Omental fat pad (tissue), 4 donors: ENCODE measurements at places on chromosomes 7 and 10.

- DNase-seq = no peak
Observed at GRCh38 chr7:79504607-79505389, 51.3 kb upstream of the MAGI2 start.

- peak; percentile 26 for DNase-seq
Observed at GRCh38 chr10:43292755-43293676, 26.2 kb upstream of the RASGEF1A start.

DNA sequence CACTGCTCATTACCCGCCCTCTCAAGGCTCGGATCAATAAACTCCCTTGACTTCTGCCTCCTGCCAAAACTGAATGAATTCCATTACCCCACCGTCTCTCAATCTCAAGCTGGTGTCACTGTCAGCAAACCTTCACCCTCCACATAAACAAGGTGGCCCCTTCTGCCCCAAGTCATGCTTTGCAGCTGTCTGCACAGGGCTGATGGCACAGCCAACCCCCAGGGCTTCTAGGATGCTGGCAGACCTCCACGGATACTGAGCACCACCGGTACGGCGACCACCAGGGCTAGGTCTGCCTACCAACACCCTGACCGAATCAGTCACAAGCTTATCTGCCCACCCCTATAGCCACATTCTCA lies 46.1 kb downstream of the PARD3 start:
- no peak for DNase-seq

- DNase-seq = no peak
Observed at GRCh38 chr10:43218206-43218950, 48.5 kb downstream of the RASGEF1A start.

DNA sequence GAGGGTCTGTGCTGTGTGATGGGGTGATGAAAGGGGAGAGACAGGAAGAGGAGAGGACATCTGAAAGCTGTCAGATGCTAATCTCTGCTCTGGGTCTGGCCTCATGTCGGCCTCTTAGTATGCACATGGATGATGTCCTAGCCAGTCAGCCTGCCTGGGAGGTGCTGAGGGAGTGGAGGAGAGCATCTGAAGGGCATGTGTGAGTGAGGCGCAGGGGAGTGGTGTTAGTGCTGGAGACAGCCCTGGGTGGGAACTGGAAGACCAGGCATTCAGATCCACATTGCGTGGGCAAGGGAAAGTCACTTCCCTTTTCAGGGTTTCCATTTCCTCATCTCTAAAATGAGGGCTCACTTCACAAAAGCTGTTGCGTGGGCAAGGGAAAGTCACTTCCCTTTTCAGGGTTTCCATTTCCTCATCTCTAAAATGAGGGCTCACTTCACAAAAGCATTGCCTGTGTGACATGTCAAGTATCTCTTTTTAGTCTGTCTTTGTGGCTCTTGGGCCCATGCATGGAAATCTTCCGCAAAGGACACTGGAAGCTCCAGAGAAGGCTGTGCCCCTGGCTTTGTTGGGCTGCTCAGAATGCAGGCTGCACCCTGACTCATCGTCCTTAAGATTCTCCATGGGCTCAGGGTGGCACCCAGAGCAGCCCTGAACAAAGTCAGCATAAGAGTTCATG lies 10.0 kb downstream of the SFTPD start:
- DNase-seq = no peak

DNA sequence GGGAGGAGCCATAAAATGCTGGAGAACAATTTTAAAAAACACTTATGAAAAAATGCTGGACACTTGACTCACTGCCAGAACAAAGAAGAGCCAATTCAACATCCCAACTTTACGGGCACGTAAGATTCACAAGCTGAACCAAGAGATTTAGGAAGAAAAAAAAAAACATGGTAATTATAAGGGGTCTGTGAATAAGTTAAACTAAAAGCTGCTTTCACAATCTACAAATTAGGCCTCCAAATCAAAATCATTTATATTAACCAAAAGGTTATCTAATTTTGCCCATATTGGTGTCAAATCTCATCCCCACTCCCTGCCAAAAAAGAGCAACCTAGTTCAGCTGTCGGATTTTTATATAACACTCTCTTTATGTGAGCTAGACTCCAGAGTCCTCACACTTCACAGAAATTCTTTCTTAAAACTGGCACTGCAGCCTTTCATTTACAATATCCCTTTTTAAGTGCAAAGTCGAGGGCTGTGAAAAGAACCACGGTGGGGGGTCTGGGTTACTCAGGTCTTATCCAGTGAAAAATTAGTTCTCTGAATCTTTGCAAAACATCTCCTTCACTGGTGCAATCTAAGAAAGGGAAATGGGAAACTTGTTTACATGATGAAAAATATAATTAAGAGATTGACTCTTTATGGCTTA lies 30.4 kb upstream of the DGKI start:
- DNase-seq = no peak

- no peak for DNase-seq
Observed at GRCh38 chr7:96359876-96360275, 38.0 kb upstream of the SLC25A13 start.

DNA sequence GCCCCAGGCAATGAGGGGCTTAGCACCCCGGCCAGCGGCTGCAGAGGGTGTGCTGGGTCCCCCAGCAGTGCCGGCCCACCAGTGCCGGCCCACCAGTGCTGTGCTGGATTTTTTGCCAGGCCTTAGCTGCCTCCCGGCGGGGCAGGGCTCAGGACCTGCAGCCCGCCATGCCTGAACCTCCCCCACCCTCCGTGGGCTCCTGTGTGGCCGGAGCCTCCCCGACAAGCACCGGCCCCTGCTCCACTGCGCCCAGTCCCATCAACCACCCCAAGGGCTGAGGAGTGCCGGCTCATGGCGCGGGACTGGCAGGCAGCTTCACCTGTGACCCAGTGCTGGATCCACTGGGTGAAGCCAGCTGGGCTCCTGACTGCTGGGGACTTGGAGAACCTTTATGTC lies 3.5 kb upstream of the ACSL5 start:
- no peak for DNase-seq

- DNase-seq = no peak
Observed at GRCh38 chr7:112654322-112655216, 135.6 kb downstream of the TMEM168 start.

DNA sequence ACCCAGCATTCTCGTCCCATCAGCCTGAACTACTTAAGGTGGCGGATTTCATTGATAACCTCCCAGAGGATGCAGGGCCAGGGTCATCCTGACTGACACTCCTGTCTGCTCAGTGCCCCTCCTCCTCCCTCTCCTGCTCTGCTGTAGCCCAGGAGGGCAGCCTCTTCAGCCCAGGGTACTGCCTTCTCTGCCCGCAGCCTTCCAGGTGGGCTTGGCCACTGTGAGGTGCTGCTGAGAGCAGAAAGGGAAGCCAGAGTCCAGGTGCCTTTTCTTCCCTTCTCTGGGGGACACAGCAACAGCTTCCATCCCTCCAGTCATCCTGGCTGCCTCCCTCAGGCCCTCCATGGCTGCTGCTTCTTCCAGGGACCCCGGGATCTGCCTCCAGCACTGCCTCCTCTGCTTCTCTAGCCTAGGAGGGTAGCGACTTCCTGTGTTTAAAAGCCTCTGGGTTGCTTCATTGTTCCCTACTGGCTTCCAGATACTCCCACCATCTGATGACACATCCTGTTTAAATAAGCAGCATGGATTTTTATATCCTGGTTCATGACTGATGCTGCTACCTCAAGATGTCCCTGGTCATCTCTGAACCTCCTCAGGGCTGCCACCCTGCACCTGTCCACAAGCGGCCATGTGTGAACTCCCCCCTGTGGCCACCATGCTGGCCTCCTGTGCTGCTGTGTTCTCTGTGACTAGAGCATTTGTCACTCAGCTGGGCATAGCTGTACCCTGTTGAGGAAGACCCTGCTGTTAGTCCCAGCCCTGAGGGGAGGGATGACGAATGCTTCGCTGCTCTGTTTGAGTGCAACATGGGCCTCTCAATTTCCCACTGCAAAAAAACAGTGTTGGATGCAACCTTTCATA lies 55.8 kb downstream of the AKR1C4 start:
- DNase-seq = no peak

DNA sequence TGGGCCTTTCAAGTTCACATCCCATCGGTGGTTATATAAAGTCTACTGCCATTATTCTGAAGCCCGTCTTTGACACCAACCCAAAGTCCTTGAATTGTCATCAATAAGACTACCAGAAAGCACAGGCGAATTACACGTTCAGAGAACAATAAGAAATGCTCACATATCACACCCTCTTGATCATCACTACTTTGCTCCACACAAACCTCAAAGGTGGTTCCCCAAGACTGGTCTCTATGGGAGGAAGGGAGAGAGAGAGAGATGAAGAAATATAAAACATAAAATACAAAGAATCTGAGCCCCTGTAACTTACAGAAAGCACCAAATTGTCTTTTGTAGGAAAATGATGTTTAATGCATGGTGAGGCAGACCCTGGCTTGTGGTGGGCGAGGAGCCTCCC lies 4.4 kb downstream of the HIPK2 start:
- no peak for DNase-seq
